Large intestine (tissue), 12 donors: ENCODE measurements at places on chromosomes 5 and 9.
A peak's percentile ranks its signal among the peaks of the same experiment; 100 is the strongest.

DNA sequence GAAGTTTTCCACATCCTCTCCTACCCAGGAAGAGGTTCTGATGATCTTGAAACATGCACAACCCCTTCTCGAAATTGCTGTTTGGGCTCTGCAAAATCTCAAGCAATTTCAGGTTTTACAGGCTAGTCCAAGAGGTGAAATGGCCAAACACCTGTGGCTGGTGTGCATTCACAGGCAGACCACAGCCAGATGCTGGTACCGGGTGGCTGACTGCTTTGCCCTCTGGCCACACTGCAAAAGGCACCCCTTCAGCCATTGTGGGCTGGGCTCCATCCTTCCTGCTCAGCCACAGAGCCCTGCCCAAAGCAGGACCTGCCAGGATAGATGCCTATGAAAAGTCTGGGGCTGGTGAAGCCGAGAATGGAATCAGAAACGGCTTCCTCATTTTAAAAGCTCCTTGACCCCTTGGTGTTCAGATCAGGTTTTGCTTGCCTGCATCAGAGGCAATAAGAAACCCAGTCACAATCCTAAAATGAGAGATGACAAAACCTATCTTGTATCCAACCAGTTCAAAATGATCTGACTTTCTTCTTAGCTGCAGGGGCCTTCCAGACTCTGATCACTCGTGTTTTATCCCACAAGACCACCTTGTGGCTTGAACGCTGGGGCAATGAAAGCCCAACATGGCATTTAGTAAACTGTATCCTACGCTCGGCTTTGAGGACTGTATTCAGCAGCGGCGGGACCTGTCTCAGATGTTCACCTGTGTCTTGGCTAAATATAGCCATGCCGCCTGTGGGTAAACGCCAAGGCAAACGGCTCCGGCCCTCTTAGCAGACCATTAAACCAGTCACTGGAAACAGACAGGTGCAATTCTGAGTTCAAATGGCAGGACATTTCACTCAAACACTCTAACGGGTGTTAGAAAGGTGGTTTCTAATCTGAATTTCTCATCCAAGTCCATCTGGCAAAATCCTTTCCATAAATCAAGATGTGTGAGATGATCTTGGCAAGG lies 49.6 kb downstream of the EPB41L4B start:
- no peak for DNase-seq

DNA sequence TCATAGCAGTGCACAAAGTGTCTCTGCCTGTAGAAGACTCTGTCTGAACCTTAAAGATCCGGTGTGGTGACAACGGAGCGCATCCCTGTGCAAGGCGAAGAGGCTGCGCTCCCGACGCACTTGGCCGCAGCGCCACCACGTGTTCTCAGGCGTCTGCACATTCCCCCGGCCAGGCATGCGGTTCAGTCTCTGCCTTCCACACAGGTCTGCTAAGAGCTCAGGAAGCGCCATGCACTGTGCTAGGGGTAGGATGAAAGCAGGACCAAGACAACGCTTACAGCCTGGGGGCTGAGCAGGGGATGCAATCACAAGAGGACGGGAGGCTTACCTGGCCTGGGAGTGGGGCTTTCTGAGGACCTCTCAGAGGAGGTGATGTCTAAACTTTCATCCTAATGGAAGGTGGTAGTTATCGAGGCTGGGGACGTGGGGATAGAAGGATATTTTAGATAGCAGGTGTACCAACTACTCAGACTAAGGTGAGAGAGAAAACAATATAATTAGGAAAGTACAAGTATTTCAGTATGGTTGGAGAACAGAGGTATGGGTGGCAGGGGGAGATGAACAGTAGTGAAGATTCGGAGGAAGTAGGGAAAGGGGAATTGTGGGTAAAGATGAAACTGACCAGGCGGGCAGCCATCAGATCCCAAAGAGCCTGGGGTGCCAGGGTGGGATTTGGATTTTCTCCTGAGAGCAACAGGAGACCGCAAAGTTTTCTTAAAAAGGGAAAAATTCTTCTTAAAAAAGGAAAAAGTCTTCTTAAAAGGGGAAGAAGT lies 13.3 kb downstream of the CAPSL start:
- DNase-seq, result peak; percentile 54

DNA sequence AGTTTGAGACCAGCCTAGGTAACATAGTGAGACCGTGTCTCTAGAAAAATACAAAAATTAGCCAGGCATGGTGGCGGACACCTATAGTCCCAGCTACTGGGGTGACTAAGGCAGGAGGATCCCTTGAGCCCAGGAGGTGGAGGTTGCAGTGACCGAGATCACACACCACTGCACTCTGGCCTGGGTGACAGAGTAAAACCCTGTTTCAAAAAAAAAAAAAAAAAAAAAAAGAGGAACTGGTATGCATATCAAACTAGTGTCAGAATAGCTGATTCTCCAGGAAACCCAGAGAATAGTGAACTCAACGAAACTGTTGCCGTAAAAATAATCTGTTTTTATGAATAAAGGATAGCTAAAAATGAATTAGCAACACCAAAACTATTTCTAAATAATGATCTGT lies 126.6 kb upstream of the BASP1 start:
- DNase-seq, result no peak

DNA sequence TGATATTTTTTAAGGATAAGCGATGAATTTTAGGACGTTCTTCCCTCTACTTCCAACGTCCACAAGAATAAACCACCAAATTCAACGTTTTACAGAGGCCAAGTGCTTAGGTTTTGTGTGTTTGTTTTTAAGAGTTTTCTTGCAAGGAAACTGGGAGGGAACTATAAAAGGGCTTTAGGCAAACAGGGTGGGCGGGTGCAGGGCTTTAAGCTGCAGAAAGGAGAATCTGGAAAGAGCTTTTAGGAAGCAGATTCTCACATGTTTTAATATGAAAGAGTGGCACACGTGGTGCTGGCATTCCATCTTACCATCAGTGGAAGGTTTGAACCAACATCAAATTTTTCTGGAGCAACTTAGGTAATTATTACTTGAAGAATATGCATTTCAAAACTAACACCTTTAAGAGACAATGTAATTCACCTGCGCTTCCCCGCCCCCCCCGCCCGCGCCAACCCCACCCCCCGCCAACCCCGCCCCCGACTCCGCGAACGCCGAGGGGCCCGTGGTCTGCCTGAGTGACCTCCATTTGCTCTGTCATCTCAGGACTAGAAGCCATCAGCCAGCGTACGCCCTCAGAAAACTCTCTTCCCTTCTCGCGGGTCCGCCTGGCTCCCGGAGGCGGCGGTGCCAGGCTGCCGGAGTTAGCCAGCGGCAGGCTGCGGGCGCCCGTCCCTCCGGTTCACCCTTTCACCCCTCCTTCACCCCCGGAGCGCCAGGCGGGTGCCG lies 911 bp upstream of the PIK3R1 start:
- no peak for DNase-seq

GRCh38 chr5:127042593-127042992 lies 12.2 kb upstream of the MARCHF3 start:
- no peak for DNase-seq

GRCh38 chr5:32115985-32116384 lies 58.1 kb downstream of the GOLPH3 start:
- no peak for DNase-seq

DNA sequence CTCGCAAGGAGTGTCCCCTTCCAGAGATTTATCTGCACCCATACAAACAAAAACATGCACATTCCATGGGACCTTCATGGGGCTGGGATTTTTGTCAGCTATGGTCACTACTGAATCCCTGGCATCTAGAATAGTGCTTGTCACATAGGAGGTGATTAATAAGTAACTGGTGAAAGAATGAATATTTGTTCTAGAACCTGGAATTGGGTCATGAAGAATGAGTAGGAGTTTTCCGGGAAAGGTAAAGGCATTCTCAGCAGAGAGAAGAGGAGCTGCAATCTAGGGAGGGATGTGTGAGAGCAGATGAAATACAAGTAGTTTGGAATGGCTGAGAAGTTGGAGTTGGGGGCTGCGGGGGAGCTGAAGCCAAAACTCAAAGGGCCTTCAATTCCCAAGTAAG lies 2.8 kb upstream of the LMAN2 start:
- no peak for DNase-seq

DNA sequence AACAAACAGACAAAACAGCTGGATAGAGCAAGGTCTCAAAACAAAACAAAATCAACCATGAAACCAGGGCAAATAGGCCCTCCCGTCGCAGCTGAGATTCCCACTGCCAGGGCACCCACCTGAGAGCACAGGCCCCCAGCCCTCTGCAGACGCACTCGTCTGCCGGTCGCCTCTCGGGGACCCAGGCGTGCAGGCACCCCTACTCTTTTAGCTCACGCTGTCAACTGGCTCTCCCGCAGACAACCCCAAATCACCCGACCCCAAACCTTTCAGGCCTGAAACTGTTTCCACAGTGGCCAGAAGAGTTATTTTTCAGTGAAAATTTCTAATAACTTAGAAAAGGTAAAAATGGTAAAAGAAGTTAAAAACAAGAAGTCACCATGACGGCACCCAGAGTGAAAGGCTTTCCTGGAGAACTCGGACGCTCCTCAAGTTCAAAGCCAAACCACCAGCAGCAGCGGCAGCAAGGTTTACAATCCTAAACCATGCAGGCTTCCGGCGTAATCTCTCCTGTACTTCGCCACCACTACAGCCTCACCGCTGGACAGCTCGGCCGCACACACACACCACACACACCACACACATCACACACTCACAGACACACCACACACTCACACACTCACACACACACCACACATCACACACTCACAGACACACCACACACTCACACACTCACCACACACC lies 1.9 kb upstream of the UBE2QL1 start:
- DNase-seq, result no peak
